HAP-1 (cell line): ENCODE measurements at places on chromosomes 16 and 17.

DNA sequence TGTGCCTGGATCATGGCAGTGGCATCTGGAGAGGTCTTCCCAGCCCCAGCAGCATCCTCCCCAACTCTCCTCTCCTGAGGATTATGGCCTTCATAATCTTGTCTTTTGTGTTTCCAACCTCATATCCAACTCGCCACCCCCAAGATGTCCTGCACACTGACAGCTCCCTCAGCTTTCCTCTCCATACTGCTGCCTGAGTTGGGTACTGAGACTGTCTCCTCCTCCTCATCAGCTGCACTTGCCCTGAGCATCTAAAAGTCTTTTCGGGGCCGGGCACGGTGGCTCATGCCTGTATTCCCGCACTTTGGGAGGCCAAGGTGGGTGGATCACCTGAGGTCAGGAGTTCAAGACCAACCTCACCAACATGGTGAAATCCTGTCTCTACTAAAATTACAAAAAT lies 2.0 kb downstream of the CD300LB start:
- no peak for DNase-seq

- DNase-seq: no peak
Measured at GRCh38 chr17:31583772-31584356, 192.4 kb downstream of the RAB11FIP4 start.

GRCh38 chr17:71113347-71113746 lies 944.0 kb downstream of the KCNJ2 start:
- DNase-seq: no peak

GRCh38 chr17:64009571-64010402 lies 10.6 kb downstream of the ICAM2 start:
- no peak for DNase-seq

DNA sequence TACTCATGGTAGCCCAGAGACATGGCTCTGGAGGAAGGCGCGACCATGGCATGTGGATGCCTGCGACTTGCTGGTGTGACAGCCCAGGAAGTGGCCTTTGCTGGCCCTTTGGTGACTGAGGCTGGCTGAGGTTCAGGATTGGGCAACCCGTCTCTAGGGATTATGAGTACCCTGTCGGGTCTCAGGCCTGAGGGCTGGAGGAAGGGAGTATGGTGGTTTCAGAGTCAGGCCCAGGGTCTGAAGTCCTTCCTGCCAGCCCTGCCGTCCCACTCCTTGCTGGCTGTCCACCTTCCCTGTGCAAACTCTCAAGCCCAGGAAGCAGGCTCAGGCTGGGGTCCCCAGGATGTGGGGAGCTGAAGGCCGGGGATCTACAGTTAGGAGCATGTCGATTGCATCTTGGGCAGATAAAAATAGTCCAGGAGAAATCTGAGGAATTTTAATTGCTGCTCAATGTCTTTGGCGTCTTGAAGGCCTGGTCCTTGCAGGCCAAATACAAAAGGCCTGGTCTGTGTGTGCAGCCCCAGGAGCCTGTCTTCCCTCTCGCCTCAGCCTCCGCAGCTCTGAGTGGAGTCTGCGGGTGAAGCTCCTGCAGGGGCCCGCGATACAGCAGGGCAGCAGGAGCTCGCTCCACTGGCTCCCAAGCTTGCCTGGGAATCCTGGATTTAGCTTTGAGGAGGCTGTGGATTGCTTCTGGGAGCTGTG lies 52.5 kb downstream of the NKD1 start:
- DNase-seq: no peak

- DNase-seq: no peak
Measured at GRCh38 chr17:60098578-60098977, 19.9 kb upstream of the HEATR6 start.

- no peak for DNase-seq
Measured at GRCh38 chr16:73233846-73234424, 186.0 kb upstream of the ZFHX3 start.

GRCh38 chr17:79064026-79064425 lies 10.6 kb upstream of the ENGASE start:
- no peak for DNase-seq

GRCh38 chr17:45172541-45173286 lies 11.0 kb downstream of the HEXIM2 start:
- DNase-seq: no peak

- DNase-seq: peak; percentile 84
Measured at GRCh38 chr17:68462381-68463210, 5.3 kb upstream of the WIPI1 start.

DNA sequence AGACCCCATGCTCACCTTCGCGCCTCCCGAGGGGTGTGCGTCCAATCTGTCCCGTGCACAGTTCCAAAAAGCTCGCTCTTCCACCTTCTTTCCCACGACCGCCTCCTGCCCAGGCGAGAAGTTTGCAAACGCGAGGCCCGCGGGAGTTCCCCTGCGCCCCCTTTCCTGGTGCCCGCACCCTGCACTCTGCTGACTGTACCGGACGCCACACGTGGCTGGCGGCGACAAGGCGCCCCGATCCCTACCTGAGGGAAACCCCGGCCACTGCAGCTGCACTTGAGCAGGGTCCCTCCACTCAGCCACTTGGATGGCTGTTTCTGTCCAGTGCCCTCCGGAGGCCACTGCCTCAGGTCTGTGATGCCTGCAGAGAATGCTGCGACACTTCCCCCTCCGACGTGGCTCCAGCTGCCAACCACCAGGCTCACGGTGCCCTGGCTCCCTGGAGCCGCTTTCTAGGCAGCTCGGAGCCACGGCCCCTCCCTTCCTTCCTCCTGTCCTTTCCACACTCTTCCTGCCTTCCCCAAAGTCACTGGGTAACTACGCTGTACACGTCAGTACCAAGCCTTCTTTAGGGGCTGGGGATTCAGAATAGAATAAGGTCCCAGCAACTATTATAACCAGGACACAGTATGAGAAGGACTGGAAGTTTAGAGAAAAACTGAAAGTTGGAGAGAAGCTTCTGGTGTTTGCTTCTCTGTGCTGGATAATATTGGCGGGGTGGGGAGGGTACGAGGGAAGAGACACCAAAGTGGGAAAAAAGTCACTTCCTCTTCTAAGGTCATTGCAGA lies at the start of gene MLKL:
MLKL (minus strand) TSS at position 425 of the 788 bp plus-strand sequence. CDS start 5,105 bp downstream, outside the sequence.
- peak; percentile 61 for DNase-seq

DNA sequence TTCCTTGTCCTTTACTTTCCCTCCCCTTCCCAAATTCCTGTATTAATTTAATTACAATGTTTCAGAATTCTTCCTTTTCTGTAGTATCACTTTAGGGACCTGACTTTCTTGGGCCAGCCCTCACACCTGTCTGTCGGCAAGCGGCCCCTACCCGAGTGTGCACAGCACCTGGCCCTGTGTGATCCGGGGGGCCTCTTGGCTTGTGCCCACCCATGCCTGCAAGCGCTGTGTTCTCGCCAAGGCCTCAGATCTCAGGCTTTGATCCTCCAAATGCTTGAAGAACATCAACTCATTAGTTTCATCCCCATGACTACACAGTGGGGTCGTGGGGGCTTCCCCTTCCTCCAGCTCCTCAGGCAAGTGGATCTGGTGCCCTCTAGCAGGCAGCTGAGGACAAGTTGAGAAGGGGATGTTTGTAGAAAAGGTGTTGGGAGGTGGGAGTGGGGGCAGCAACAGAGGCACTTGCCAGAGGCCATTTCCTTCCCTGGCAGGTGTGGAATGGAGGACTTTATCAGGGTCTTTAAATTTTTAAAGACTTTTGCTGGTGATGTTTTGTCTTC lies 15.7 kb upstream of the CDH3 start:
- DNase-seq: no peak

DNA sequence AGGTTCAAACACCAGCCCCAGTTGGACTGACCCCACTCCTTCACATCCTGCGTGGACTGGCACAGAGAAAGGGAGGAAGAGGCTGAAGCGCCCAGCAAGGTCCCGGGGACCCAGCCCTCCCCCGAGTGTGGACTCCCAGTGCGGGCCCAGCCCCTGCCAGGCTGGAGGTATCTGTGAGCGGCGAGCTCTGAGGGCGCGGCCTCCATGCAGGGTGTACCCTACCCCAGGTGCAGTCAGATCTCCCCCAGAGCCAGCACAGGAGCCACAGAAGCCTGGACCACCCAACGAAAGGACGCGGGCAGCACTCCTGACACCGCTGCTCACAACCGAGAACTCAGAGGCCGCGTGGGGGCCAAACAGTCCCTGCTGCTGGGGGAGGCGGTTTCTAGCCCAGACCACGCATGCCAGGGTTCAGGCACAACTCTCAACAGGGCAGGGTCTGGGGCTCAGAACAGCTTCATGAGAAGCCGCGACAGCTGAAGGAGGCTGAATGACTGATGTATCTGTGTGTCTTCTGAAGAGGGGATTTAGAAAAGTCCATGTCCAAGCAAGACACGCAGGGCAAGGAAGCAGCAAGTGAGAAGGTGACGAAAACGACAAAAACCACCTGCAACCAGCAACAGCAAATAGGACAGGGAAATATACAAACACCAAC lies 8.5 kb downstream of the SLC38A10 start:
- no peak for DNase-seq

- no peak for DNase-seq
Measured at GRCh38 chr17:14750866-14751265, 450.0 kb downstream of the HS3ST3B1 start.

GRCh38 chr17:57667461-57667923 lies 77.6 kb downstream of the CCDC182 start:
- no peak for DNase-seq

DNA sequence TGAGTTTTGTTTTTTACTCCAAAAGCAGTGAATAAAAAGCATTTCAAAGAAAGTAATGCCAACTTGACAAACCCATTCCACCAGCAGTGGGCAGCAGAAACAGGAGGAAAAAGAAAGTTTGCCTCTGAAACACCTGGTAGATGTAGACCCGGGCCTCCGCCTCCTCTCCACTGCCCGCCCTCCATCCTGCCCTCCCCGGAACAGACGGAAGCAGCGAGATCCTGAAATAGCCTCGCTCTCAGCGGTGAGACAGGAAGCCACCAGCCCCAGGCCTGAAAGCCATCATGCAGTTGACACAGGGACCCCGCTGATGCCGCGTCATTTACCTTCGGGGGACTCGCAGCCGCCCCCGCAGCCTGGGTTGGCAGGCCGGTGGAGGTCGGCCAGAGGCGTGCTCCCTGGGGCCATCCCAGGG lies 67.8 kb downstream of the C16orf78 start:
- DNase-seq: no peak

- peak; percentile 84 for DNase-seq
Measured at GRCh38 chr17:78925234-78925633, at the start of gene TIMP2. Gene TIMP2, minus strand, starts transcription at chr17:78925387. Its CDS starts 299 bp downstream, at chr17:78925088.

DNA sequence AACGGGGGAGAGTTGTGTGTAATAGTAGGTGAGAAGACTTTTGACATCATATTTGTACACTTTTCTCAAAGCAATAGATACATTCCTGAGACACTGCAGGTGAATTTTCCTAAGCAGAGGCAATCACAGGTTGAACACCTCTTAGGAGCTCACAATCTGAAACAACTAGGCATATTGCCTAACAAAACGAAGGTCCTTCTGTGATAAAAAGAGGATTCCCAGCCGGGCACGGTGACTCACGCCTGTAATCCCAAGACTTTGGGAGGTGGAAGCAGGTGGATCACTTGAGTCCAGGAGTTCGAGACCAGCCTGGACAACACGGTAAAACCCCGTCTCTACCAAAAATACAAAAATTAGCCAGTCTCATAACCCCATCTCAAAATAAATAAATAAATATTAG lies 17.4 kb downstream of the NXN start:
- DNase-seq: no peak

DNA sequence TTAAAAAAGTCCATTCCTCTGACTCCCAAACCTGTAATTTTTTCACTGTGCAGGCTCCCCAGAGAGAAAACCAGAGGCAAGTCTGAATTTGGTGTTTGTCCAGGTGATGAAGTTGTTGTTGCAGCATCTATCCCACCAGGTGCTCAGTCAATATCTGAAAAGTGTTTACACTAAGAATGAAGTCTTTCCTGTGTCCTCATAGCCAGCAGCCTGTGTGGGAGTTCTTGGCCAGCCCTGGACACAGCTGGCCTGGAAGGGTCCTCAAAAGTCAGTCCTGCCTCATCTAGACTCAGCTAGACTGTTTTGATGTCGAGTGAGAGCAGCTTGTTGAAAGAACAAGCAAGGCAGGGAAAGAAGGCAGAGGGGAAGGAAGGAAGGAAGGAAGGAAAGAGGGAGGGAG lies 3.3 kb upstream of the PMP22 start:
- DNase-seq: no peak

GRCh38 chr17:4839221-4839620 lies 6.1 kb downstream of the MINK1 start:
- DNase-seq: no peak

- no peak for DNase-seq
Measured at GRCh38 chr16:52611817-52612673, 65.1 kb upstream of the TOX3 start.

GRCh38 chr16:8818504-8819270 lies 21.0 kb downstream of the PMM2 start:
- DNase-seq: no peak

DNA sequence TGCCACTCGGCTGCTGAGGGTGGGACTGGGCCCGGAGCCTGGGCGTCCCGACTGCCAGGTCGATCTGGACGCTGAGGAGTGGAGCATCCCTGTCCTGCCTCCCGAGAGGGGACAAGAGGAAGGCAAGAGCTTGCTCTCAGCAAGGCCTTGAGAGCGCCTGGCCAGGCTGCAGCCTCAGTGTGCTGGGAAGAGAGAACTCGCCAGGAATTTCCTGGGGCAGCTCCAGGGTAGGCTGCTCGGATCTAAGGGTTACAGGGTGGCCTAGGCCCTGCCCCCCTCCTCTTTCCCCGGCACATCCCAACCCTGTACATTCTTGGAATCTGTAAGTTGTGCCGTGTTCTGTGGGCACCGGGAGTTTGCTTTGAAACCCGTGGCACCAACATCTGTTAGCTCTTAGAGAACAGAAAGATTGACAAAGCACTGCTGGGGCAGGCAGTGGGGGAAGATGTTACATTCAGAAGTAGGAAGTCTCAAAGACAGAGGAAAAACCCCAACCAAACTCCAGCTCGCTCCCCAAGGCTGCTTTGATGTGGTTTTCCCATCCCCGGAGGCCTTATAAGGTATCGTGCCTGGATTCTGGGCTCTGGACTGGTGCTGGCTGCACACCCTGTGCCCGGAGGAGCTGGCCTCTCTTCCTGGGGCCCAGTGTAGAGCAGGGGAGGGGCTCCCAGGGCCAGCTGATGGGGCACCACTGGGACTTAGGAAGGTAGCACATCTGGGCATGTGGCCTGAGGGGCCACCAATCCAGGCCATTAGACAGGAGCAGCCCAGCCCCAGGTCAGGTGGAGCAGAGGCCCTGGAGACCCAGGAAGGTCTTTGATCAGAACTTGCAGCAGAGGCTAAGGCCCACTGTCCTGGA lies 55.2 kb downstream of the NKD1 start:
- no peak for DNase-seq

DNA sequence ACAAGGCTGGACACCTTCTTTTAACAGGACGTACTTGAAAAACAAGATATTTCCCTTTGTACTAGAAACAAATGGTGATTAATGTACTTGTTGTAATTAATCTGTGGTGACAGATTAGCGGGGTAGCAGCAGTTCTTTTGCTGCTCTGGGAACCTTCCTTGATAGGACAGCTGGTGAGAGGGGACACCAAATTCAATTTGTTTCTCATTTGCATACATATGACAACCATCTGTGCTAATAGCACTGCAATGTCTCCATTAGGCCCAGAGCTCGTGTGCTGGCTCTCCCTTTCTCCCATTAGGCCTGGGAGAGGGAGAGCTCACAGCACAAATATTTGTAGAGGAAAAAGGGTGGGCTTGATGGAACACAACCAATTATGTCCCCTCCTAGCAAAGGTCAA lies 221.0 kb upstream of the HS3ST3A1 start:
- no peak for DNase-seq

- no peak for DNase-seq
Measured at GRCh38 chr16:67463691-67464090, 17.3 kb downstream of the ATP6V0D1 start.
